Subcutaneous preadipocyte (primary cell): ENCODE measurements at places on chromosomes 2 and 18. TPM values are rescaled to one million over a fixed set of nuclear protein-coding genes. Genes with fewer than 3 reads are reported as not detected.

Gene EMILIN2
- total RNA-seq = 14.7 and 21.1 TPM in 2 replicates

Gene ANO7
- 0.73 and 0.78 TPM in 2 replicates for total RNA-seq

Gene ZNF396
- 0.37 and 0.59 TPM in 2 replicates for total RNA-seq

Gene TBR1
- total RNA-seq = under 0.01 TPM in 2 replicates

Gene GNLY
- total RNA-seq = not detected in 2 replicates

Gene ADI1
- 43.7 and 45.2 TPM in 2 replicates for total RNA-seq
